ENCODE measurements at places on chromosomes 6 and 20. TPM values are rescaled to one million over a fixed set of nuclear protein-coding genes. Genes with fewer than 3 reads are reported as not detected.

DNA sequence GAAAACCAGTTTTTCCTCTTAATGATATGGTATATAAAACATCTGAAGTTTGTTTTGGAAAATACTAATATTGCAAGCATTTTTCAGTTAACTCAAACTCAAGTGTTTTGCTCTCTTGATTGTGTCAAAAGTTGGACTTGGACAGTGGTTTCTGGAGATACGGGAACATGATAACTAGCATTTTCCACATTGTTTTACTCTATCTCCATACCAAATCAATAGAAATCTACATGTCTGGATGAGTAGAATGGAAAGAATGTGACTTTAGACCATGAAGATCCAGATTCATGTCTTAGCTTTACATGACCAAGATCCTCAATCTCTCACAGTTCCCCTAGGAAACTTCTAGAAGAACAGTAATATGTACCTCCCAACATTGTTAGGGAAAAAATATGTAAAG lies 22.2 kb upstream of the FBXO30 start:
- no peak for DNase-seq

- DNase-seq, result no peak
These were observed 177.1 kb downstream of the ZDHHC14 start for GRCh38 chr6:157558049-157558448.

- peak; percentile 73 for DNase-seq
These were observed 12.4 kb downstream of the WFDC3 start for GRCh38 chr20:45779011-45779915.

DNA sequence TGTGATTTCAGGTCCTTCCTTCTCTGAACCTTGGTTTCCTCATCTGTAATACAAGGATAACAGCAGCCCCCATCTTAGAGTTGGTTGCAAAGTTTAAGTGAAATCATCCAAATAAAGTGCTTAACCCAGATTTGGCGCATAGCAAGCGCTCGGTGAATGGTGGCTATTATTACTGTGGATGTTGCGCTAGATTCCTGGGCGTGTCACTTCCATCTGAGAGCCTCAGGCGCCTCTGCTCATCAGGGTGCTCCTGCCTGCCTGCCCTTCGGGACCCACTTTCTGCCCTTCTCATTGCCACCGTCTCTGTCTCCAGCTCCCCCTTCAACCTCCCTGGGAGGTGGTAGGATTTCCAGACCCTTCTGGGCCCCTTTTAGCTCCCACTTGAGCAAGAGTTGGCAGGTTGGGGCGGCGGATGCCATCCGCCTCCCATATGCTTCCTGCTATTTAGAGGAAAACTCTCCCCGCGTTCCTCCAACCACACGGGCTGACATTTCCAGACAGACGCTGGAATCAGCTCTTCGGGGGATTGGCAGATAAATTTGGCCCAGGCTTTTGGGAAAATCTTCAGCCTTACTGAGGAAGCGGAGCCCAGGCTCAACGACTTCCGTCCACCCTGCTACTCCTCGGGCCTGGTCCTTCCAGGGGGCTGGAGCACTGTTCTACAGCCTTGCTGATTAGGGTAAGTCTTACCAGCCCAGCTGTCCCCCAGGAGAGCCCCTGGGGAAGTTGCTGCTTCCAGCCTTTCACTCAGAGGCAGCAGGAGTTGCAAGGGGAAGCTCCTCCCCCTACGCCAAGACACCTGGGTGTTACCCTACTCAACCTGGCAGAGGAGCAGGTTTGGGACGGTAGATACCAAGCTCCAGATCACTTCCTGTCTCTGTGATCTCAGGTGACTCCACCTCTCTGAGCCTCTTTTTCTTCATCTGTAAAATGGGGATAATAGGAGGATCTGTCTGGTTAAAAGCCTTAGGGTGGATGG lies 71.5 kb downstream of the DLGAP4 start:
- no peak for DNase-seq

GRCh38 chr20:45589725-45590124 lies 10.6 kb upstream of the WFDC8 start:
- no peak for DNase-seq

DNA sequence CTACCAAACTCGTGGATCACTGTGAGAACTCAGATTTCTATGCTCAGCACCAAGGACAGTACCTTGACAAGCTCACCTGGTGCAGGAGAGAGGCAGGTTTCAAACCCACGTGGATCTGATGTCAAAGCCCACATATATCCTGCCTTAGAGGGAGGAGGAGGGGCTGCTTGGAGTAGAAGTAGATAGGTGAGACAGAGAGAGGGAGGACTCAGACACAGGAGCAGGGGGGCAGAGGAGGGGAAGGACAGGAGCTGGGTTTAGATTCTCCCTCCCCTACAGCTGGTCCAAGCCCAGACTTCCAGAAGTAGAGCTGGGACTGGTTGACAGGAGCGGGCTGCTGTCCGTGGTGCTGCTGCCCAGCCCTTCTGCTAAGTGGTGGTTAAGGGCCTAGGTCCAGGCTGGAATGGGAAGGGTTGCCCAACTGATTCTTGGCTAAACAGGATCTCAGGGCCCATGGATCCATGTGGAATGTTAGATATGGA lies 77.5 kb downstream of the CDH22 start:
- DNase-seq, result peak; percentile 44

DNA sequence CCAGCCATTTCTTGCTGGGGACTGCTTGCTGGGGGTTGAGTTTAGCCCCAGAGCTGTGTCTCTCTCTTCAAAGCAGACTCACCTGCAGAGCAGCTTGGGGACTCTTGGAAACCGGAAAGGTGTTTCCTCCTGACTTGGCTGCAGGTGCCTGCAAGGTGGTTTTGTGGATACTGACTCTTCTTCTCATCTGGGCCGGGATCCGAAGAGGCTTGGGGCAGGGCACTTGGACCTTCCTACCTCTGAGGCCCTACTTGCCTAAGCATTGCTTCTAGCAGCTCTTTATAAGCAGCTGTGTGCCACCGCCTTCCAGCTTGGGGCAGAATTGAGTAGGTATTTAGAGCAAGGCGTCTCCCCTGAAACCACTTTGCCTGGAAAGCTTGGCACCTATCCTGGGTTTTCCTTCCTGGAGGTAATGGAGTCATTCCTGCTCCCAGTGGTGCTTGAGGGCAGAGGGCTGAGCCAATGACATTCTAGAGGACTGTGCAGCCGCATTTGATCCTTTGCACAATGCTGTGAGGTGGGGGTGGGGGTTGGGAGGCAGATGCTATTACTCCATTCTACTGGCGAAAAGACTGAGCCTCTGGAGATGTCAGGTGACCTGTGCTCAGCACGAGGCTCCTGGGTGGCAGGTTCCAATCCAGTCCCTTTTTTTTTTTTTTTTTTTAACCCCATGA lies 3.4 kb upstream of the CTSZ start:
- peak; percentile 67 for DNase-seq

DNA sequence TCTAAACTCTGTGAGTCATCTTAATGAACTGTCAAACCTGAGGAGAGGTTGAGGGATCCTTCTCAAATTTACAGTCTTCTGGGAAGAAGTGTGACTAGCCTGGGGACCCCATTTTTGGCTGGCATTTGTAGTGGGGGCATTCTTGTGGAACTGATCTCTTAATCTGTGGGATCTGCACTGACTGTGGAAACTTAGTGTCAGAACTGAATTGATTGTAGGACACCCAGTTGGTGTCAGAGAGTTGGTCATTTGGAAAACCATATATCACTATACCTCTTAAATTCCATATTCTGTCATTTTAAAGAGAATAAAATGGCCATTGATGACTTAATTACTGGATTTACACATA lies 48.3 kb downstream of the LAMA4 start:
- DNase-seq, result no peak

- no peak for DNase-seq
These were observed 18.0 kb downstream of the PRPH2 start for GRCh38 chr6:42704251-42704936.

DNA sequence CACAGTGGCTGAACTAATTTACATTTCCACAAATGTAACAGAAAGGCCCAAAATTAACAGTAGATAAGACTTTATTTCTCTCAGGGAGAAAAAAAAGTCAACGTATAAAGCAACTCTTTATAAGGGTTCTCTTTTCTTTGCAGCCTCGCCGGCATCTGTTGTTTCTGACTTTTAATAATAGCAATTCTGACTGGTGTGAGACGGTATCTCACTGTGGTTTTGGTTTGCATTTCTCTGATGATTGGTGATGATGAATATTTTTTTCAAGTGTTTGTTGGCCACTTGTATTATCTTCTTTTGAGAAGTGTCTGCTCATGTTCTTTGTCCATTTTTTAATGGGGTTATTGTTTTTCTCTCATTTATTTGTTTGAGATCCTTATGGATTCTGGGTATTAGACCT lies 27.2 kb upstream of the FKBP1A start:
- no peak for DNase-seq

GRCh38 chr20:10763112-10763511 lies 89.3 kb upstream of the JAG1 start:
- DNase-seq, result no peak

- DNase-seq, result no peak
These were observed 394.6 kb upstream of the PTCHD4 start for GRCh38 chr6:48505621-48506020.

DNA sequence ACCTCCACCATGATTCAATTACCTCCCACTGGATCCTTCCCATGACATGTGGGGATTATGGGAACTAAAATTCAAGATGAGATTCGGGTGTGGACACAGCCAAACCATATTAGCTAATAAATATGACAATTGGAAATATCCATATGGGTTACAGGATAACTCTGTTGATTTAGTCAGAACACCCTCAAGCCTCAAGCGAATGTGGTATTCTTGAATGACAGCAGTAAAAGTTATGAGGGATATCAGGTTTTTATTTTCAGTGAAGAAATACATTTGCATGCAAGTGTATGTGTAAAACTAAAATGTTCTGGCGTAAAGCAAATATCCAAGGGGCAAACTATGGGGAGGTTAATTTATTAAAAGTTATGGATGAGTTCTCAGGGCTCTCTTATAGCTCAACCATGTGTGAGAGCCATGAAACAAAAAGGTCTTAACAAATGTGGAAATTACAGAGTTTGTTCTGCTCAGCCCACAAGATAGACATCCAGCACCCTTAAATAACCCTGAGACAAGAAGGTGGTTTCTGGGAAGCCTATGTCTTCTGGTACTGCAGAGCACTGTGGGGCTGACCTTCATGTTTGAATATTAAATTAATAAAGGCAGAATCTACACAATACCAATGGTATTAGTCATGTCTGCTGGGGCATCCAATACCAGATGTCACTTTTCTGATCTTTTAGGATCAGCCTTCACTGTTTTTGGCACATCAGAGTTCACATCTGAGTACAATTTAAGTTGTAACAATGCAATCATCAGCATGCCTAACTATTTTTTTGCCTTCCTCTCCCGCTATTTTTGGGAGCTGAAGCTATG lies 370.5 kb upstream of the RSPO3 start:
- no peak for DNase-seq

DNA sequence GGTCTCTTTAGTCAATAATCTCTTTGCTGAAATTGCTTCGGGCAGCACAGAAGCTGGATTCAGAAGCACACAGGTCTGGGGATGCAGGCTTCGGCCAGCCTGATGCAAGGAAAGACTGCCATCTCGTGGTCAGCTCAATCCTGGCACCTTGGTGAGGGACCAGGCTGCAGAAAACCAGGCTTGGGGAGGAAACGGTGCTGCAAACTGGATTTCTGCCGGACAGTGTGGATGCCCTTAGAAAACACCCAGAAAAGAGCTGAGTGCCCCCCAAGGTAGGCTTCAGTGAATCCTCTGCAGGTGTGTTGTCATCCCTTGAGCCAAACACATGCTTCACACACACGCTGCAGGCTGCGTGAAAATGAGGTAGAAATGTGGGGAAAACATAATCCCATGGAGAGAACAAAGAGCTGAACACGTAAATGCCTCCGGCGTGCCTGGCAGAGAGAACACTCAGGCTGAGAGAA lies 89.8 kb upstream of the PAX1 start:
- DNase-seq, result peak; percentile 83

GRCh38 chr6:85129881-85130280 lies 320.0 kb upstream of the NT5E start:
- DNase-seq, result no peak

- no peak for DNase-seq
These were observed 81.4 kb upstream of the RPS6KA2 start for GRCh38 chr6:166708460-166708859.

DNA sequence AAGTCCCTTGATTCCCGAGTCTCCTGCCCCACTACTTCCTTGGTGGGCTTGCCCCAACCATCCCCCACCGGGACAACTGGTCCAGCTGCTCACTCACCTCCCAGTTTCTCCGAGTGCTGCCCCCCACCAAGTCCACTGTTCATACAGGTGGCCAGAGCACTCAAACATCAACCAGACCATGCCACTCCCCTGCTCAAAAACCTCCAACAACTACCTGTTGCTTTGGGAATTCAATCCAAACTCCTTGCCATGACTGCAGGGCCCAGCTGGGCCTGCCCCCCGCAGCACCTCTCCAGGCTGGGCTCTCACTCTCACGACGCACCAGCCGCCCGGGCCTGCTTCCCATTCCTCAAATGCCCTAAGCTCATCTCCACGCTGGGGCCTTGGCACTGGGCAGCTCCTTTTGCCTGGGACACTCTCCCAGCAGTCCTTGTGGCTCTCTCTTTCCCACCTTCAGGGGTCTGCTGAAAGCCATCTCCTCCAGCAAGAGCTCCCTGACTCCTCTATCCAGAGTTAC lies 97.5 kb downstream of the NFATC2 start:
- no peak for DNase-seq

- peak; percentile 9 for DNase-seq
These were observed 1.7 kb upstream of the FBXO5 start for GRCh38 chr6:152984513-152984872.

DNA sequence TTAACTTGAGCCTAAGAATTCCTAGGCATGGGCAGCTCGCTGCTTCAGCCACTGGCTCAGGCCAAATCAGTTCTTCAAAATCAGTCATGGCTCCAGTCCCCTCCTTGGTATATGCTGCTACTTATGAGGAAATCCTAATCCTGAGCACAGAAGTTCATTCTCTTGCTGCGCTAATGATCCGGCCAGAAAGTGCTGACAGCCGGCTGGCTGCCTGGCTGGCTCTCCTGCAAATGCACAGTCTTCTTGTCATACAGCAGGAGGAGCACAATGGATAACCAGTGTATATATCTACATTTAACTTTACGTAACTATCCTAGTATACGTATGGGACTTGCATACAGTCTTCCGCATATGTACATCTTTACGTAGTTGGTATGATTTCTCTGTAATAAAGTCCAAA lies 500.8 kb downstream of the PRKN start:
- DNase-seq, result no peak

DNA sequence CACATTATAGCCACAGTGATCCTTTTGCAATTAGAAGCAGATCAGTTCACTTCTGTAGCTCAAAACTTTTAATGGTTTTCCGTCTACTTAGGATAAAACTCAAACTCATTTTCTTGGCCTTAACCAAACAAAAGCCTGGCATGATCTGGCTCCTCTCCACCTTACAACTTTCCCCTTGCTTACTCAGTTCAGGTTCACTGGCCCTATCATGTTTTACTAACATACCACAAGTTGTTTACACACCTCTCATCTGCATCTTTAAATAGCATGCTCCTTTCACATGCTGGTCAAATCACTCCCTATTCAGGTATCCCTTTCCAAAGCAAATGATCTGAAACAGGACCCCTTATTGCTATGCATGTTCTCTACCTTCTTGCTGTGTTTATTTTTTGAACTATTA lies 191.4 kb upstream of the FAM83B start:
- DNase-seq, result no peak

GRCh38 chr6:147839708-147840610 lies 331.5 kb downstream of the SAMD5 start:
- DNase-seq, result no peak

- DNase-seq, result peak; percentile 35
These were observed 17.8 kb downstream of the TOMM34 start for GRCh38 chr20:44942264-44942973.

ADGRF1 gene
- total RNA-seq, result not detected

SLC12A5 gene
- 0.74 TPM for total RNA-seq

TRDN gene
- total RNA-seq, result not detected

PLTP gene
- total RNA-seq, result 18.5 TPM

CYB5R4 gene
- 14.5 TPM for total RNA-seq

PHACTR2 gene
- total RNA-seq, result 9.9 TPM

TMEM170B gene
- total RNA-seq, result 6.6 TPM

DTNBP1 gene
- 8.3 TPM for total RNA-seq

LKAAEAR1 gene
- not detected for total RNA-seq
